Ecto neural progenitor cell (in vitro differentiated cells): ENCODE measurements at places on chromosomes 13 and 19.

GRCh38 chr19:52258426-52258825, 11.0 kb upstream of the ZNF766 start:
- DNase-seq = no peak

GRCh38 chr19:35291259-35291658, 702 bp upstream of the MAG start:
- no peak for DNase-seq

DNA sequence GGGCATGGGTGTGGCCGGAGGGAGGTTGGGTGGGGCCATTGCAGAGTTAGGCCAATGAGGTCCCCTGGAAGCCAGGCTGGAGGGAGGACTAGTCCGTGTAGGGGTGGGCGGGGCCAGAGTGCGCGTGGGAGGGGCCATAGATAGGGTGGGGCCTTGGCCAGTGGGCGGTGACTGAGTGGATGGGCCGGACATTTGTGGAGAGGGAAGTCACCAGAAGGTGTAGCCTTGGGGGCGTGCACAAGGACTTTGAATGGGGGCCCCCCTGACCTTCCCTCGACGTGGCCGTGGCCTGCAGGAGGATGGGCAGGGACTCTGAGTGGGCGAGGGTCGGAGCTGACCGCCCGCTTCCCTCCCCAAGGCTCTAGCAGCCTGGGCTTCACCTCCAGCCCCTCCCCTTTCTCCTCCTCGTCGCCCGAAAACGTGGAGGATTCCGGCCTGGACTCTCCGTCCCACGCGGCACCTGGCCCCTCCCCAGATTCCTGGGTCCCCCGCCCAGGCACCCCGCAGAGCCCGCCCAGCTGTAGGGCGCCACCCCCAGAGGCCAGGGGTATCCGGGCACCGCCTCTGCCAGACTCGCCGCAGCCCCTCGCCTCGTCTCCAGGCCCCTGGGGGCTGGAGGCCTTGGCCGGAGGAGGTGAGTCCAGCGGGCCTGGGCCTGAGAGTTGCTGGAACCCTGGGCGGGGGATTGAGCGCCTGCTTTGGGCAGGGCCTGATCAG, 16.5 kb upstream of the B3GNT3 start:
- peak; percentile 88 for DNase-seq

DNA sequence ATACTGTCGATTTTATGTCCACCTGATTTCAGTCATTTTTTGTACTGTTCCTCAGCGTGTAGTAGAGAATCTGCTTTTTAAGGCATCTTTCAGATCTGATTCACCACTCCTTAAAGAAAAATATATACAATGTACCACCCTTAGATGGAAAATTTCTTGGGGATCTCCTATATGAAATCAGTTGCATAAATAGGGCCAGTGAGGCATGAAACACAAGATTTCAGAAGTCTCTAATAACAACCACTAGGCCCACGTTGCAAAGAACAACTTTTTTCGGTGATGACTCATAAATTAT, 1.4 kb downstream of the USP12 start:
- DNase-seq = no peak

DNA sequence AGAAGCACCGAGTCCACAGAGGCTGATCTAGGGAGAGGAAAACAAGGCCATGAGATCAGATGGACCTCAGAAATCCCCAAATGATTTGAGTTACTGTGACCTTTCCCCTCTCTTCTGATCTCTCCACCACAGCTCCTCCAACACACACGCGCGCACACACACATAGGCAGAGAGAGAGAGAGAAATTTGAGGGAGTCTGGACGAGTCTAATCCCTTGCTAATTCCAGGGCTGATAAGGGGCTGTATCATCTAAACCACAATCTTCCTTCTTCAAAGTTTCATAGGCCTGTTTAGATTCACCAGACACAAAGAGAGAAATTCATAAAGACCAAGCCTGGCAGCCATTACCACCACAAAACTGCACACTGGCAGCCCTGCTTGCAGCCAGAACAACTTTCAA, 8.6 kb downstream of the ZFP82 start:
- no peak for DNase-seq

- no peak for DNase-seq
Observed at GRCh38 chr13:35179494-35179893, 237.4 kb downstream of the NBEA start.

GRCh38 chr13:89401264-89401675, 1730.1 kb downstream of the SLITRK5 start:
- no peak for DNase-seq
